ENCODE measurements at places on chromosomes 11 and 22.

DNA sequence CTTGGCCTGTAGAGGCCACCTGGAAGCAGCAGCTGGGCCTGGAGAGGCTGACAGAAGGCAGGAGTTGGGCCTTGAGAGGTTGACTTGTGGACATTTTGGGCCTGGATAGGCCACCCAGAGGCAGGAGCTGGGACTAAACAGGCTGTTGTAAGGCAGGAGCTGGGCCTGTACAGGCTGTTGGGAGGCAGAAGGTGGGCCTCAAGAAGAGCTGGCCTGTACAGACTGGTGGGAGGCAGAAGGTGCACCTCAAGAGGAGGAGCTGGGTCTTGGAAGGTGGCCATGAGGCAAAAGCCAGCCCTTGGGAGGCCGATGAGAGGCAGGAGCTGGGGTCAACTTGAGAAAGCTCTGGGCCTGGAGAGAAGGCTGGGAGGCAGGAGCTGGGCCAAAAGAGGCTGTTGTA, 45.3 kb downstream of the OR4C45 start:
- no peak for DNase-seq

- DNase-seq = no peak
Observed at GRCh38 chr22:37476389-37477329, 9.5 kb downstream of the MFNG start.

DNA sequence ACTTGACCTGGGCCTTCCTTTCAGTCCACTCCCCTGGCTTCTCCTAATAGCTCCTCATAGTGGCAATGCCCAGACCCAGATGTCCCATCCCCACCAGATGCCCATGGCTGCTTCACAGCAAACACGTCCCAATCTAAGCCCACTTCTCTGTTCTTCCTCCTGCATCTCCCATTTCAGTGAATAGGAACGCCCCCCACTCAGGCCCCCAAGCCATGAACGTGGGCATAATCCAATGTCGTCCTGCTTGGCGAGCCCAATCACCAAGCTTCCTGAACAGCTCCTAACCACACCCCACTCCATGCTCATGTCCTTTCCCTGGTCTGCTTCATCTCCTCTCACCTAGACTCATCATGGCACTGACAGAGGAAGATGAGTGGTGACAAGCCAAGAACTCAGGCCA, 8.9 kb downstream of the IL18BP start:
- no peak for DNase-seq

DNA sequence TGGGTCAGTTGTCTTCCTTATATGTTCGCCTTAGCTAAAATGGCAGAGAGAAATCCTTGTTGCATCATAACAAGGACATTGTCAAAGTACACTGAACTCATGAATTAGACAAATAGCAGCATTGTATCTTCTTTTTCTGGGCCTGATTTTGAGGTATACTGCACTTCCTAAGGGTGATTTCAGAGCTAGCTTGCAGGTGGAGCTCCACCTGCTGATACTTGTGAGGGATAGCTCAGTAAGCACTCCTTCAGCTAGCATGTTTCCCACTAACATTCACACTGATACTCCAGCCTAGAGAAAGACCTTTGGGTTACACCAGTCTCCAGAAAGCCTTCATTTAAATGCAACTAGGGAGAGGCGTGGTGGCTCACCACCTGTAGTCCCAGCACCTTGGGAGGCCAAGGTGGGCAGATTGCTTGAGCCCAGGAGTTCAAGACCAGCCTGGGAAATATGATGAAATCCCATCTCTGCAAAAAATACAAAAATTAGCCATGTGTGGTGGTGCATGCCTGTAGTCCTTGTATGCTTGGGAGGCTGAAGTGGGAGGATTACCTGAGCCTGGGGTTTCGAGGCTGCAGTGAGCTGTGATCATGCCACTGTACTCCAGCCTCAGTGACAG, 29.8 kb downstream of the JAM3 start:
- no peak for DNase-seq

DNA sequence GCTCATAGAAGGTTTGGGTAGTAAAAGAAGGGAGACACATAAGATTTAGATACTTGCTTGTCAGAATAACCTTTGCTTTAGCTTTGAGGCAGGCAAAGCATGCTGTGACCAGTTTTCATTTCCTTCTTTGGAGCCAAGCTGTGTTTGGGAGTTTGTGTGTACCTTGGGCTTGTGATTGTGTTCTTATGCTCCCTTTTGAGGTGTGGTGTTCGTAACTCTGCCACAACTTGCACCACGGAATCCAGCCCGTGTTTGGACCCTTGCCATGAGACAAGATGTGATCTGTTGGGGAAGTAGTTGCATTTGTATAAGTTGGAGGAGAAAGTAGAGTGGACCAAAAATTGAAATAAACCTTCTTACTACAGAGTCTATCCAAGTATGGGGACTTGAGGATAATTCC, 34.0 kb downstream of the BMAL1 start:
- DNase-seq = no peak

- DNase-seq = no peak
Observed at GRCh38 chr11:122681070-122681469, 25.5 kb downstream of the UBASH3B start.

DNA sequence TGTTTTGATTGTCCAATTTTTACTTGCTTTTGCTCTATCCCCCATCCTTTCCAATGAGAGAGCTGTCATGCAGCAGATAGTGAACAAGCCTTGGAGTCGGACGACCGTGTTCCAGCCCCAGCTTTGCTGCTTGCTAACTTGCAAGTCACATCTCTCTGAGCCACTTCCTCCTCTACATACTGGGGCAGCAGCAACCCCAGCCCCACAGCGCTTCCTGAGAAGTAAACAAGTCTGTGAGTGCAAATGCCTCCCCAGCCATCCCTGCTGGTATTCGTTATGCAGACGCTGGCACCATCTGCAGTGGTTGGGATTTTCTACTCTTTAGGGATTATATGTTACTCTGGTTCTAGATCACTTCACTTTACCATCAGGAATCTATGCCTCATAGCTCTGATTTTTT, 35.0 kb downstream of the TPBGL start:
- peak; percentile 13 for DNase-seq

GRCh38 chr11:15327786-15328231, 213.1 kb downstream of the INSC start:
- DNase-seq = no peak

- DNase-seq = no peak
Observed at GRCh38 chr11:133383201-133383600, 149.1 kb downstream of the OPCML start.

GRCh38 chr11:36015799-36016198, 71.9 kb downstream of the LDLRAD3 start:
- DNase-seq = no peak

GRCh38 chr11:130545449-130546072, 97.1 kb downstream of the ADAMTS15 start:
- DNase-seq = no peak

DNA sequence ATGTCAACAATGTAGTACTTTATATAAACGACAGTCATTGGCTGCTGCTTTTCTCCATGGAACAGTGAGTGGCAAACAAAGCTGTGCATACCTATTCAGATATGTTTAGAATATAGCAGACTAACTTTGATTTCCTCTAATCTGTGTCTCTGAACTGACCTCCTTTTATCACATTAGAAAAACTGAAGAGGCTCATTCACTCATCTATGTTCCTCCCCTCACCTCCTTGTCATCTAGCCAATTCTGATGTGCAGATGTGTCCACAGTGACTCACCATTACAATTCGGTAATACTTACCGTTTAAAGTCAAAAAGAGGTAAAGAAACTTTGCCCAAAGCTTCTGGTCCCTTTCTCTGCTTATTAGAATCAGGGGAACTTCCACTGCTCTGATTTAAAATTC, 51.5 kb upstream of the RPS13 start:
- no peak for DNase-seq

GRCh38 chr11:20278727-20279126, 84.8 kb upstream of the HTATIP2 start:
- no peak for DNase-seq

DNA sequence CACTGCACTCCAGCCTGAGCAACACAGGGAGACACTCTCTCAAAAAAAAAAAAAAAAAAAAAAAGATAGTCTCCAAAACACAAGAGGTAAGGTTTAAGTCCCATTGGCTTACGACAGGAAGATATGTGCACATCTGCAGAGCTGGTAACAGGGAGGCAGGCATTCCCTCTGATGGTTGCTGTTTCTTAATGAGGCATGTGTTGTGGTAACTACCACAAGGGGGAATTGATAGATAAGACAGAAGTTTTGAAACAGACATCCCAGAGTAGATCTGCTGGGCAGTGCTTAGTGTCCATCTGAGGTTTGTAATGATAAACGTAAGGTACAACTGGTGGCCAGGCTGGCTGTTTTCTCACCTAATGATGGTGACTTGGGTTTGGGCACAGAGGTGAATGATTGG, 4.7 kb downstream of the EIF1AD start:
- DNase-seq = no peak

DNA sequence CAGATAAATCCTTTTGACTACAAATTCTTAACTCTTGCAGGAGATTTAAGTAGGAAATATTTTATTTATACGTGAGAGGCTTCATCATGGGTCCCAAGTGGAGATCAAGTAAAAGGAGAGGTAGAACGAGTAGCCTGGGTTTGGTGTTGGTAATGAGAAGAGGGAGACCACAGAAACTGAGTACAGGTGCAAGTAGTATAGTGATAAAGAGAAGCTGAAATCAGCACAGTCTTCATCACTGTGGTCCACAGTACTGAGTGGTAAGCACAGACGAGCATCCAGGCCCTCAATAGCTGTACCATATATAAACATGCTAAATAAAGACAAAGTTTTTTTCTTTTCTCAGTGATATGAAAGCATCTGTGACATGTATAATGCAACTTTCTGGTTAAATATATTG, 5.8 kb upstream of the OR52E5 start:
- DNase-seq = no peak

- peak; percentile 63 for DNase-seq
Observed at GRCh38 chr11:12673924-12674570, at the start of gene TEAD1. TSS of gene TEAD1 (plus strand) at chr11:12674421.

DNA sequence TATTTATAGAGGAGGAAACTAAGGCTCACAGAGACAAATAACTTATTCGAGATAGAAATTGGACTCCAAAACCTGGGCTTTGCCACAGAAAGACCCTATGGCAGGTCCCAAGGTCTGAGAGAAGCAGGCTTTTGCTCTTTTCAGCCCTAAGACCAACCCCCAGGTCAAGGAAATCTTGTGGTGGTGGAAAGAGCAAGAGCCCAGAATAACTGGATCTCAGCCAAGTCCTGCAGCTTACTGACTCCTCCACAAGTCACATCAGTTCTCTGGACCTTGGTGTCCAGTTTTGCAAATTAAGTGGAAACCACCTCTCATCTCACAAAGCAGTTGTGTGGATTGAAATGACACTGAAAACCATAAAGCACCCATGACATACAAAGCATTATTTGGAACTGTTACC, 122.2 kb downstream of the C11orf58 start:
- no peak for DNase-seq

GRCh38 chr11:71543866-71544265, 4.4 kb upstream of the KRTAP5-9 start:
- no peak for DNase-seq

DNA sequence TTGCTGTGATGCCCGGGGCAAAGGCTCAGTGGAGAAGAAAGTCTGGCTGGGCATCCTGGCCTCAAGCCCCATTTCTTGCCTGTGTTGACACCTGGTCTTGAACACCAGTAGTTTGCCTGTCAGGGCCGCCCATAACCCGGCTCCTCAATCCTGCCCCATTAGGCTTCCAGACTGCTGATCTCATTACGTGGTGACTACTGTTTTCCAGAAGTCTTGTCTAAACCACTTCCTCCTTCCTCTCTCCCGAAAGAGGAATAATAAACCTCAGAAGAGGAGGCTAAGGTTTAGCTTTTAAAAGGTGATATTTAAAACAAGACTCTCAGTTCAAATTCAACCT, 97.7 kb downstream of the CD44 start:
- no peak for DNase-seq

Data from stimulated activated CD4-positive, alpha-beta T cell treated with anti-CD3 and anti-CD28 coated beads, Interleukin-1b, Interleukin-23, amount 100 ng/mL, for 1 hour (primary cell).